Chondrocyte (in vitro differentiated cells): ENCODE measurements at places on chromosomes 3 and 15. TPM values are rescaled to one million over a fixed set of nuclear protein-coding genes. Genes with fewer than 3 reads are reported as not detected.
A peak's percentile ranks its signal among the peaks of the same experiment; 100 is the strongest.

GRCh38 chr3:149736953-149737205 lies 15.4 kb downstream of the COMMD2 start:
- peak overlapping the region; percentile 70 for H3K27ac ChIP-seq
- H3K4me3 ChIP-seq: no peak overlapping the region
- DNase-seq: no peak
- H3K4me1 ChIP-seq: peaks cover 38% of the 10 kb centered on the region

GRCh38 chr3:12229896-12230295 lies 59.0 kb upstream of the PPARG start:
- DNase-seq: no peak
- no peak overlapping the region for H3K4me3 ChIP-seq
- H3K4me1 ChIP-seq: peaks cover 6% of the 10 kb centered on the region

- H3K27ac ChIP-seq: peak overlapping the region; percentile 13
- DNase-seq: no peak
Observed at GRCh38 chr3:37492468-37492867, 318.1 kb upstream of the LRRFIP2 start.

SNURF gene
- total RNA-seq: 15.3 to 19.5 TPM (median 17.8 TPM) in 3 replicates

UQCC5 gene
- 13.7 to 30.4 TPM (median 16.9 TPM) in 3 replicates for total RNA-seq
